Kidney tubule cell (primary cell): ENCODE measurements at places on chromosomes 1 and 21.

- DNase-seq: peak; percentile 59
Measured at GRCh38 chr1:246214708-246215509, 292.2 kb downstream of the SMYD3 start.

GRCh38 chr1:153553096-153553495 lies 4.0 kb upstream of the S100A3 start:
- no peak for DNase-seq

DNA sequence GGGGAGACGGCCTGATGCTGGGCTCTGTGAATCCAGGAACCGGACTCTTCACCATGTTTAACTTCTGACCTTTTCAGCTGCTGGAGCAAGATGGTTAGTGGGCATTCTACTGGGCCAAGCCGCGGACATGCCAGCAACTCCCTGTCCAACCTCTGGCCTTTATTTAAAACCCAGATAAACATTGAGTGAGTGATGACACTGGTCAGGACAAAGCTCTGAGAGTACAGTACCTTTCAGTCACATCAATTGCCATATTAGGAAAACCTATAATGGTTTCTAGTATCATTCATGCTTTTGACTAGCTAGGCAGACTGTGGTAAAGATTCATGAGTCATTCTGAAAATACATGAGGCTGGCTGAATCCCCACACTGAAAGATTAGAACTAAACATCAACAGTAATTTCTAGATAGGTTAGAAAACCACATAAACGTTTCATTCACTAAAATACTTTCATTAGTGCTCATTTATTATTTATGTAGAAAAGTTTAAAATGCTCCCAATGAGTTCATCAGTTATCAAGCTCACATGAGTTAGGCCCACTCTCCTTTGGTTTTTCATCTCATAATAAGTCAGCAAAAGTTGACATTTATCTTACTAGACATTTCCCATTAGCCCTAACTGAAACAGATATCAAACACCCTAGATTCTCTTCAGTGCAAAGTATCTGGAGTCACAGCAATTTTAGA lies 7.1 kb upstream of the ACTA1 start:
- peak; percentile 54 for DNase-seq

- DNase-seq: no peak
Measured at GRCh38 chr1:117802531-117803257, 126.7 kb downstream of the GDAP2 start.

DNA sequence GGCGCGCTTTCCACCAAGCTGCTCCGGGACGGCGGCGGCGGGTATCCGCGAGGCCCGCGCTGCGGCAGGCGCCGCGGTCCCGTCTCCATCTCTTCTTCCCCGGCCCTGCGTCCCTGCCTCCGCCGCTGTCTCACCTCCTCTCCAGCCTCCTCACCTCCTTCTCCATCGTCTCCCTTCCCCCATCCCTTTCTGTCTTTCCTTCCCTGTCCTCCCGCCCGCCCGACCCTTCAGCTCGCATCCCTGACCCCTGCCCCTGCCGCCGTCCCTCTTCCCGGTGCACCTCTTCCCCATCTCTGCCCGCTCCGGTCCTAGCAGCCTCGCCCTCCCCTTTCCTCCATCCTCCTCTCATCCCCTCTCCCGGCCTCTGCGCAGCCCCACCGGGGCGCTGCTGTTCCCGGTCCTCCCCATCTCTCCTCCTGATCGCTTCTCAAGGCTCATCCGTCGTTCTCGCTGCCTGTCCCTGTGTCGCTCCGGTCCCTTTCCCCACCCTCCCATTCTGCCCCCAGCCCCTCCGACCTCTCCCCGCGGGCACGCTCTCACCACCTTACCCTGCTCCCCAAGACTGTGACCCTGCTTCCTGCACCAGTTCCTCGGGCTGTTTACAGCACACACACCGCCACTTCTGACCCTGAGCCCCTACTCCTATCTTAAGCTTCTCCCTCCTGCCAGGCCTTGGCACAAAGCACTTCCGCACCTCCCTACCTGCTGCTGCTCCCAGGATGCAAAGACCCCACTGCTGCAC lies 760 bp upstream of the NPHP4 start:
- DNase-seq: no peak

DNA sequence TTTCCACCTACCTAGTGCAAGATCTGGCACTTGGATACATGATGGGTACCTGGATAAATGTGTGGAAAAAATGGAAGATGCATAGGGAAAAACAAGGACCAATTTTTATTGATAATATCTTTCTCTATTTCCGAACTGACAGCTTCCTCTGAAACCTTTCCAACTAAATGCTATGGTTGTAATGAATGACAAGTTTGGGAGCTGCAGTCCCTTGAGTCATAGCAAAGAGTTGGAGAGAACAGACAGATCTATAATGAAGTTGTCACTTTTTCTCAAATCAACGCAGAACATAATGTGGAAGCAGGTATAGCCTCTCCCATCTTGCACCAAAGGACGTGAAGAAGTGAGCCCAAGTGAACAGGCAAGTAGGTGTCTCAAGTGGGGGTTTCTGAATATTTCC lies 296.5 kb upstream of the KAZN start:
- DNase-seq: no peak

GRCh38 chr1:212229654-212230053 lies 55.6 kb upstream of the PPP2R5A start:
- peak; percentile 37 for DNase-seq
